T follicular helper cell (primary cell): ENCODE measurements at places on chromosomes 5 and 9.

DNA sequence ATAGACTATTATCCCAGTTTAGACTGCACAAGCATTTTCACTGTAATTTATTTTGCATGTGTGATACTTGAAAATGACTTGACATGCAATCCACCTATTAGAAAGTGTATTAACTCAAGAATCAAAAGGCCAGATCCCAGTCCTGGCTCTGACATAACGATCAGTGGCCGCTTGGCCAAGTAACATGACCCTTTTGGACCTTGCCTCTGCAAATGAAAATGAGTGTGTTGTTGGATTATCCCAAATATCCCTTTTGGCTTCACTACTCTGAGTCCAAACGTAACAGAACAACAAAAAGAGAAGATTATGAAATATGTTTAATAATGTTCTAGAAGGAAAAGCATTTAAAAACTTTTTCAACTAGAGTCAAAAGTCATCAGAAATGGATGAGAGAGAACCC lies 19.0 kb downstream of the DMGDH start:
- no peak for DNase-seq

GRCh38 chr9:91023741-91024140 lies 222.1 kb downstream of the SYK start:
- DNase-seq: no peak

GRCh38 chr9:131503626-131504465 lies 1.1 kb downstream of the POMT1 start:
- peak; percentile 20 for DNase-seq

- DNase-seq: no peak
Measured at GRCh38 chr9:14236591-14236990, 77.3 kb downstream of the NFIB start.

DNA sequence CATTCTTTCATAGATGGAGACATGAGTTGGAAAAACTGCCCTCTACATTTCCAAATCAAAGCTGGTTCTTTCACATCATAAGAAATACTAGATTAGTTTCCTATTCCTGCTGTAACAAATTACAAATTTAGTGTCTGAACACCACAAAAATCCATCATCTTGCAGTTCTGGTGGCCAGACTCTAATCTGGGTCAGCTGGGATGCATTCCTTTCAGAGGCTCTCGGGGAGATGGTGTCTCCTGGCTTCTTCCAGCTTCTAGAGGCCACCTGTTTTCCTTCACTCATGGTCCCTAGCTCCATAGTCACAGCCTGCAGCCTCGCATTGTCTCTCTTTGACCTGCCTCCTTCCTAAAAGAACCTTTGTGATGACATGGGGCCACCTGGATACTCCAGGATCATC lies 65.2 kb downstream of the RETREG1 start:
- no peak for DNase-seq
